NCI-H524 (cell line): ENCODE measurements at places on chromosomes 2 and 18.

DNA sequence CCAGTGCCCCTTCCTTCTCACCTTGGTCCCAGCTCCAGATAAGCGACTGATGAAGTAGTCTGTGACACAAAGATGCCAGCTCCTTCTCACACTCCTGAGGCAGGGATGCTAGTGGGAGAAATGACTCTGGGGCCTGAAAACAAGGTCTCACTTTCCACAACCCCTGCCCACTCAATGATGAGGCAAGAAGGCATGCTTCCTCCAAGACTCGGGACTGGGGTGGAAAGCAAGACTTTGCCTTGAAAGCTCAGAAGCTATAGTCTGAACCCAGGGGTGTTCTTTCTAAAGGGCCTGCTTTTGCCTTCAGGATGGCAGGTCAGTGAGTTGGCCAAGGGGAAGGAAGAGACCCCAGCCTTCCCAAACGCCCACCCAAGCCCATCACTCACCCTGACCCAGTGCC lies 1.4 kb downstream of the CCDC142 start:
- DNase-seq = no peak

DNA sequence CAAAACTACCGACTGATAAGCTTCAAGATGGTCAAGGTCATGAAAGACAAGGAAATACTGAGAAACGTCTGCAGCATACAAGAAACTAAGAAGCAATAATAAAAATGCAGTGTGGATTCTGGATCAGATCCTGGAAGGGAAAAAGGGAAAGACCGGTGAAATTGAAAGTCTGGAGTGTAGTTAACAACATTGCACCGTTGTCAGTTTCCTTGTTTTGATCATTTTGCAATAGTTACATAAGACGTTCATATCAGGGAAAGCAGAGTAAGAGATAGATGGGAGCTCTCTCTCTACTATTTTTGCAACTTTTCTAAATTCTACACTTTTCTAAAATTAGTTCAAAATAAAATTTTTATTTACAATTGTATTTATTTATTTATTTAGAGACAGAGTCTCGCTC lies 15.0 kb upstream of the ZNF407 start:
- no peak for DNase-seq

- DNase-seq = no peak
Observed at GRCh38 chr2:137862651-137863050, 101.6 kb upstream of the HNMT start.

DNA sequence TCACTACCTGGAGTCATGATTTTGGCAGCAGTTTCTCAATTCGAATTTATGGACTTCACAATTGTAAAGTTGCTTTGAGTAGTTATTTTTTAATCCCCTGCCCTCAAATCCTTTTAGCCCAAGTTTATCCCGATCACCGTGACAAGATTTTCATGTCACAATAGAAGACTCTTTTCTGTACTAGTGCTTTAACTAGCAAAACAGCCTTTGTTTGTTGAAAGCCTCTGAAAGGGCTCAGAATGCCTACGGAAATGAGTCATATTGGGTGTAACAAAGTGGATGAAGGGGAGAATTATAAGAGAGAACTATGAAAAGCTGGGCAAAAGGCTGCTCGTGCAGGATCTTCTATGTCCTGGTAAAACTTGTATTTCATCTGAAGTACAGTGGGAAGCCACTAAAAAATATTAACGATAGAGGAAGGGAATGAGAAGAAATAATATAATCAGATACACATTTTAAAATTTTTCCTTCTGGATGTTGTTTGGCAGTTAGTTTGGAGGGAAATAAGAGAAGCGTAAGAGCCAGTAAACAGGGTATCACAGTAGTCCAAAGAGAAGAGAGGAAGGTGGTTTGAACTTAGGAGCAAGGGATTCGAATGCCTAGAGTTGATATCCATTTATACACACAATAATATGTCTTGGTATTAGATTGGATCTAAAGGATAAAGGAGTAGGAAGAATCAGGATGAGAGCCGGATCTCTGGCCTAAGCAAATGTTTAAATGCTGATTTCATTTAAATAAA lies 114.9 kb downstream of the GALNT13 start:
- DNase-seq = no peak

- no peak for DNase-seq
Observed at GRCh38 chr18:9132628-9133027, 4.0 kb upstream of the ANKRD12 start.
